Right atrium auricular region (tissue), 2 donors: ENCODE measurements at places on chromosomes 3 and 15. TPM values are rescaled to one million over a fixed set of nuclear protein-coding genes. Genes with fewer than 3 reads are reported as not detected.

The CHST13 gene
- 0.90 TPM for total RNA-seq

The FRMD5 gene
- total RNA-seq: 52.3 TPM

DNA sequence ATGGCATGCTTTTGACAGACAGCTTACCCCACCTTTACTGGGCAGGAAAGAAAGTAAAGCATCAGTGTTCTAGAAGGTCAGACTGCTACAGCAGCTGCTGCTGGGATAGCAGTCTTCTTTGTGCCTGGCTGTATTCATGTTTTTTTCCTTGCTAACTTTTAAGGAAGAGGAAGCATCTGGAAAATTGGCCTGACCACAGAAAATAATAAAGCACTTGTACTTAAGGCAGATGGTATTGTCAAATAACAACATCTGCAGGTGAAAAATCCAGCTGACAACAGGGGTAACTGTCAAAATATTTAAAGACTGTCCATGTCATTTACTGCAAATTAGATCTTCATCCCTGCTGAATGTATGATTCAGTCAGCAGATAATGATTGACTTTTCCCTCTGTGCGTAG is 229.0 kb downstream of the OXSM start:
- no peaks in the 10 kb centered on the region for H3K4me1 ChIP-seq
- no peak overlapping the region for H3K27ac ChIP-seq
- DNase-seq: no peak
- H3K4me3 ChIP-seq: no peak overlapping the region
- no peaks in the 10 kb centered on the region for H3K27me3 ChIP-seq

The ATP13A3 gene
- total RNA-seq: 284 TPM

- no peaks in the 10 kb centered on the region for H3K36me3 ChIP-seq
- H3K27ac ChIP-seq: peak overlapping the region; percentile 96
- H3K27me3 ChIP-seq: no peaks in the 10 kb centered on the region
Observed at GRCh38 chr3:196287090-196287439, 461 bp downstream of the PCYT1A start.

- no peak for DNase-seq
- peaks cover 16% of the 10 kb centered on the region for H3K36me3 ChIP-seq
- no peak overlapping the region for H3K4me3 ChIP-seq
- H3K27me3 ChIP-seq: no peaks in the 10 kb centered on the region
Observed at GRCh38 chr3:195717416-195717815, 3.4 kb upstream of the MUC20 start.

The CA12 gene
- 5.5 TPM for total RNA-seq

DNA sequence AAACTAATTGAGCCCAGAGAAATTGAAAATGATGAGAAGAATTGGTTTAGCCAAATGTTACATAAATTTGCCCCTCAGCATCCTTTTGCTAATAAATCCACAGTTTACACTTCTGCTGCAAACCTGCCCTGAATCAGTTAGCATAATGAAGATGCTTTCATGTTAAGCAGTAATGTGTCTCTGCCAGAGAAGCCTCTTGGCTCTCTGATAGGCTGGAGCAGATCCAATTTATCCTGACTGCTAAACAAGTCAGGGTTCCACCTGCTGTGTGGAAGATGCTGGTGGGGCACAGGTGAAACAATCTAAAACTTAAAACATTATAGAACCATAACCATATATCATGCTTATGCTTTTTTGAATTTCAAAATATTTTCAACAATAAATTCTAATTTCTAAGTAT is 946.8 kb downstream of the OTOL1 start:
- H3K27ac ChIP-seq: no peak overlapping the region
- no peaks in the 10 kb centered on the region for H3K27me3 ChIP-seq
- no peaks in the 10 kb centered on the region for H3K36me3 ChIP-seq
- DNase-seq: no peak
- H3K4me3 ChIP-seq: no peak overlapping the region

The RTP1 gene
- not detected for total RNA-seq

- H3K36me3 ChIP-seq: no peaks in the 10 kb centered on the region
- H3K4me3 ChIP-seq: no peak overlapping the region
- H3K27me3 ChIP-seq: no peaks in the 10 kb centered on the region
- H3K27ac ChIP-seq: no peak overlapping the region
Observed at GRCh38 chr15:27686369-27686768, 412.7 kb downstream of the OCA2 start.

GRCh38 chr3:193744822-193745684 is 152.0 kb downstream of the OPA1 start:
- no peaks in the 10 kb centered on the region for H3K27me3 ChIP-seq
- H3K4me3 ChIP-seq: no peak overlapping the region
- no peak overlapping the region for H3K27ac ChIP-seq
- H3K4me1 ChIP-seq: no peaks in the 10 kb centered on the region
- no peaks in the 10 kb centered on the region for H3K36me3 ChIP-seq

GRCh38 chr15:82530606-82531379 is 9.5 kb downstream of the RPS17 start:
- DNase-seq: peak; percentile 73
- H3K36me3 ChIP-seq: peaks cover 25% of the 10 kb centered on the region
- peaks cover 5% of the 10 kb centered on the region for H3K4me1 ChIP-seq
- H3K27me3 ChIP-seq: no peaks in the 10 kb centered on the region

- no peak for DNase-seq
- H3K27me3 ChIP-seq: no peaks in the 10 kb centered on the region
- no peak overlapping the region for H3K27ac ChIP-seq
- H3K36me3 ChIP-seq: no peaks in the 10 kb centered on the region
- H3K4me1 ChIP-seq: no peaks in the 10 kb centered on the region
Observed at GRCh38 chr3:71703797-71704196, 21.4 kb downstream of the EIF4E3 start.

DNA sequence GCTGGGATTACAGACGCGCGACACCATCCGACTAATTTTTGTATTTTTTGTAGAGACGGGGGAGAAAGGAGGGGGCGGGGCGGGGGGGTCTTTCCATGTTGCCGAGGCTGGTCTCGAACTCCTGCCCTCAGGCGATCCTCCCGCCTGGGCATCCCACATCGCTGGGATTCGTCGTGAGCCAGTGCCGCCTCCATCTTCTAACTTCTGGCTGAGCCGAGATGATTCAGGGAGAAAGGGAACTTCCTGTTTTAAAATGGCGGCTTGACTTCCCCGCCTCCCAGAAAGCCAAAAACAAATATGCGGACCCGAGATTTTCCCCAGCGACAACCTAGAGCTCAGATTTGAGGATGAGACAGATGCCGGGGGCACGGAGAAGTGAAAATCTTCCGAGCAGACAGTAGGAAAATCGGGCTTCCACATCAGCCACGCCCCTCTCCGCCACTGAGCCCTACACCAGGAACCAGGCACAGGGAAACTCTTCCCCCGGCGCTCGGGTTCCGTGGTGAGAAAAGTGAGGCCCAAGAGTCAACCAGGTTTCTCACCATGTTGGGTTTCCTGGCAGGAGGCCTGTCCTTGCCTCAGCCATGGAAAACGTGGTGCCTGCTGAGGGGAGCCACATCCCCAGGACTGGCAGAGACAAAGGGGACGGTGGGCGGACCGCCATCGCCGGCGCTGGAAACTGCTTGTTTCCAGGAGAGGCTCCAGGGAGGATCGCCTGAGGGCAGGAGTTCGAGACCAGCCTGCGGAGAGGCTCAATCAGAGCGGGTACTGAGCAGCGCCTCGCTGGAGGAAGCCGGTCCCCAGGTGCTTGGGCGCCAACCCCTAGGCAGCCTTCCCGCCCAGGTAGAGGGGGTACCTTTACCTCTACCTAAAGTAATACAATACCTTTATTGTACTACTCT is 18.7 kb downstream of the CHST14 start:
- no peak for DNase-seq
- H3K4me3 ChIP-seq: no peak overlapping the region
- no peaks in the 10 kb centered on the region for H3K27me3 ChIP-seq
- no peaks in the 10 kb centered on the region for H3K4me1 ChIP-seq
- no peak overlapping the region for H3K27ac ChIP-seq

DNA sequence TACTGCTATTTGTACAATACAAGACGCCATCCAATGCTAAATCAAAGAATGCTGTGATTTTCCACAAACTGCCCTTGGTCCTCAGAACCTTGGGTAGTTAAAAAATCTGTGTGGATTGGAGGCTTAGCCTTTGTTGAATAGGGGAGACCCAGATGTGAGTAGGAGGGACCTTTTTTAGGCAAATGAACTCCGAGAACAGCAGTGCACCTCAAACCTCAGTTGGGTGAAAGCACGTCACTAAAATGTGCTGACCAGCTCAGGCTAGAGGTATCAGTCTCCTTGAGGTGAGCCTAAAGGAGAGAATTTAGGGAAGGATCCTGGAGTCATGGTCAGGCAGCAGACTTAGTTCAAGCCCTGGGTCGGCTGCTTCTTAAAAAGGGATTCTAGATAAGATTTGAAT is 200.7 kb downstream of the SOX2 start:
- DNase-seq: no peak
- no peaks in the 10 kb centered on the region for H3K36me3 ChIP-seq
- no peak overlapping the region for H3K4me3 ChIP-seq
- H3K27ac ChIP-seq: no peak overlapping the region

GRCh38 chr3:58521917-58522631 is 14.9 kb downstream of the ACOX2 start:
- no peaks in the 10 kb centered on the region for H3K4me1 ChIP-seq
- no peak overlapping the region for H3K4me3 ChIP-seq
- DNase-seq: peak; percentile 38
- no peak overlapping the region for H3K27ac ChIP-seq
- H3K27me3 ChIP-seq: no peaks in the 10 kb centered on the region

DNA sequence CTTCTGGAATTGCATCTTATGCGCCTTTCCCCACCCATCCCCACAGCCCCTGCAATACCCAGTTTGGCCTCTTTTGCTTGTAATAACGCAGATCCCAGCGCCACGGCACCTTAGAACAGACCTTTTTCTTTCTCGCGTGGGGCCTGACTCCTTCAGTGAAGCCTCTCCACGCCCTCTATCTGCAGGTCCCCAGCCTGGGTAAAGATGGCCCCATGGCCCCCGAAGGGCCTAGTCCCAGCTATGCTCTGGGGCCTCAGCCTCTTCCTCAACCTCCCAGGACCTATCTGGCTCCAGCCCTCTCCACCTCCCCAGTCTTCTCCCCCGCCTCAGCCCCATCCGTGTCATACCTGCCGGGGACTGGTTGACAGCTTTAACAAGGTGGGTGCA is 594 bp downstream of the CRELD1 start:
- H3K27ac ChIP-seq: peak overlapping the region; percentile 98
- DNase-seq: no peak
- peaks cover 35% of the 10 kb centered on the region for H3K36me3 ChIP-seq
- H3K4me1 ChIP-seq: no peaks in the 10 kb centered on the region
- peak overlapping the region; percentile 81 for H3K4me3 ChIP-seq
- no peaks in the 10 kb centered on the region for H3K27me3 ChIP-seq

GRCh38 chr3:183208260-183208659 is 44.8 kb upstream of the B3GNT5 start:
- DNase-seq: no peak
- H3K4me1 ChIP-seq: no peaks in the 10 kb centered on the region
- H3K4me3 ChIP-seq: no peak overlapping the region
- no peaks in the 10 kb centered on the region for H3K27me3 ChIP-seq

The CPNE4 gene
- total RNA-seq: 28.0 TPM
